ENCODE measurements at places on chromosomes 1 and 21.

GRCh38 chr1:19010995-19011844 lies 54.7 kb upstream of the IFFO2 start:
- peak; percentile 41 for DNase-seq

- DNase-seq = no peak
Observed at GRCh38 chr1:108199201-108199691, 897 bp downstream of the SLC25A24 start.

- DNase-seq = no peak
Observed at GRCh38 chr1:25796811-25797458, 3.1 kb upstream of the SELENON start.

GRCh38 chr1:98653123-98653522 lies 8.4 kb upstream of the SNX7 start:
- DNase-seq = no peak

- DNase-seq = no peak
Observed at GRCh38 chr1:25695771-25696311, 79.2 kb downstream of the MAN1C1 start.

GRCh38 chr1:202135221-202135721 lies 9.3 kb downstream of the ARL8A start:
- DNase-seq = no peak

- DNase-seq = no peak
Observed at GRCh38 chr1:177928194-177928593, 41.7 kb downstream of the SEC16B start.

DNA sequence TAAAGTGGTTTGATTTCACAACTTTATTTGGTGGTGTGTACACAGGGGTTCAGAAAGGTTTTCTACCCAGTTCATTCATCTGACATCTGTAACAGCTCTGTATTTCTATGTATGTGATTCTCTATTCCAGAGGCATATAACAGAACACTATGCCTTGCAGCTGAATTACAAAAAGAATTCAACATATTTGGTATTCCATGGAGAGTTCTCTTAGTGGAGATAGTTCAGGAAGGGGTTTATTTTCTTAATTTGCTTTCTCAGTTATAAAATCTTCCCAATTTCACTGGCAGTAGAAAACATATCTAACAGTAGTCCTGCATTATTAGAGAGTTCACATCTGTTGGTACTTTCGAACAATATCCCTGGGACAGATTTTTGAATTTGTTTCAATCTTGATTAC lies 207.9 kb upstream of the LYPLAL1 start:
- no peak for DNase-seq

- DNase-seq = no peak
Observed at GRCh38 chr1:223328566-223328965, 35.4 kb downstream of the SUSD4 start.

DNA sequence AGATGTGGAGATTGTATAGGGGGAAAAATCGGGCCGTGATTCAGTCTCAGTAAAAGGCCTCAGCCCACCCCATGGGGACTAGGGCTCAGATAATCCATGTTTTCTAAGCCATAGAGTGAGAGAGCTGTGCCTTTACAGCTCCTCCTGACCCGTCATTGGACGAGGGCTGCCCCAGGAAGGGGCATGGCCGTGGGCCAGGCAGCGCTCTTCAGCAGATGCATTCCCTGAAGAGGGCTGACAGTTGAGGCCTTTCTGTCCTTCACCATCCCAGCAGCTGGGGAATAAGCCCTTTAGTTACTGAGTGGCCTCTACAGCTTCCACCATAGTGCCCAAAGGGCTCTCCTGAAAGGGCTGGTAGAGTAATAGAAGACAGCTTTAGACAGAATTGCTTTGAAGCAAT lies 57.2 kb downstream of the ST3GAL3 start:
- DNase-seq = no peak

DNA sequence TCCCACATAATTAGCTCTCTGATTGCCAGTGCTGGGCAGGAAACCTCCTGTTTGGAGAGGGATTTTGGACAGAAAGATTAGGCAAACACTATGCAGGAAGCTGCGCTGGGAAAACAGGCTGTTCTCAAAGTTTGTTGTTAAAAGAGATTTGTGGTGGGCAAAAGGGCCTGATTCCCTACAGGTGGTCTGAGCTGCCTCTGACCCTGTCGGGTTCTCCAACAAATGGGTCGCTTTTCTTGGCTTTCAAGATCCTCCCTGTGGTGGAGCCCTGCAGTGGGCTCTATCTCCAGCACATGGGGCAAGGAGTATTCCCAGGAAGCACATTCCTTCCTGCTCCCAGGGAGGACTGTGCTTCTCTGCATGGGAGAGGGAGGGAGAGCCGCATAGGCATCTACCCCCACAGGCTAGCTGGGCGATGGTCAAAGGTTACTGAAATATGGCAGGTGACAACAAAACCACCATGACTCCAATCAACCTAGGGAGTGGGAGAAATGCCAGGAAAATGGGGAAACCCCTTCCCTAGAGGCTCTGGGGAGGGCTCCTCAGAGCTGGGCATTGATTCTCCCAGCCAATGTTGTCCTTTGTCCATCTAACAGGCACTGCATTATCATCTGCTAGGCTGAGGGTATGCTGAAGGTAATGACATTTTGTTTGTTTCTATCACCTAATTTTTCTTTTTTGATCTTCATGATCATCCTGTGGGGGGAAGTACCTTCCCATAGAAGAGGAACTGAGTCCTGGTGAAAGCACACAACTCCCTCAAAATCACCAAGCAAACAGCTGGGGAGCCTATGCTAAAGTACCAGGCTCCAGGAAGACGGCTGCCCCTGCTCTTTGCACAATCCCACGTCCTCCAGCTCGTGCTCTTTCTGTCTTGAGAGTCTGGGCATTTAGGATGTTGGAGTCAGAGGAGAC lies 85.3 kb downstream of the PLXNA2 start:
- no peak for DNase-seq

- DNase-seq = no peak
Observed at GRCh38 chr21:34061983-34062382, 11.4 kb upstream of the MRPS6 start.

All from GM06990 (cell line).